ENCODE measurements at places on chromosomes 11 and 22.

DNA sequence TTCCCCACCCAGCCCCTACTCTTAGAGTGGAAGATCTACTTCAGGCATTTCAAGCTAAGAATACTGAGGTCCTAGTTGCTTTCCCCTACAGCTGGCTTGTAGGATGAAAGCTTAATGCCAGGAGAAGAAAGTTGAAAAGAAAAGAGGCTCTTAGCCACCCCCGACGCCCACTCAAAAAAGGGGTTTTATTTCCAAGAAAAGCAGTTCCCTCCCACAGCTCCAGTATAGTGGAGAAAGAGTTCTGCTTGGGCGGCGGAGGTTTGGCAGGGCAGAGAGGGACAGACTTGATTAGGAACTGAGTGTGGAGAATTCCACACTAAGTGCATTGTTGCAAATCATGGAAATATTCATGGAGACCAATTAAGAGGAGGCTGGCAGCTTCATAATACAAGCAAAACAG lies 470.9 kb downstream of the ETS1 start:
- DNase-seq: no peak

GRCh38 chr11:35190804-35191348 lies 51.9 kb downstream of the CD44 start:
- DNase-seq: no peak

DNA sequence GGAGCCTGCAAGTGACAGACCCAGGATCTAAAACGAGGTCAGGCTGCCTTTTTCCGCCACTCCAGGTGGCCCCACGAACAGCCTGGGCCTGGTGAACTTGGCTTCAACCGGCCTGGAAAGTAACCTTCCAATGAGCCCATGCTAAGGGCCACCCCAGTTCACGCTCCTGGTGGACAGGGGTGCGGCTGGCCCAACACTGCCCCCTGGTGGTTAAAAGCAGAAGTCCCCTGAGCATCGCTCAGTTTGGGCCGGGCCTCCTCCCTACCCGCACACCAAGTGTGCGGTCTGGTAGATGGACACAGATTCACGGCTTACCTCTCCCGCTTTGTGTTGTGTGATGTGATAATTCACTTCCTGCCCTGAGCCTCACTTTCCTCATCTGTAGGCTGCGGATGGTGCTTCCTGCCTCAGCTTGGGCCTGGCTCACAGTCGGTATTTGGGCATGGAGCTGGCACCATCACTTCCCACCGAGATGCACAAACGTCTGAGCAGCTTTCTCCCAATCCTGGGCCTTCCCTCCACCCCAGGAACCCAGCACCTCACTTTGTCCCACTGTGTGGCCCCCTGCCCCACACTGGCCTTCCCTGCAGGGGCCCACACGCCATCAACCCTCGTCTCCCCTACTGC lies 13.7 kb upstream of the SEC14L3 start:
- DNase-seq: no peak

- DNase-seq: no peak
Measured at GRCh38 chr11:124551189-124551588, 7.7 kb upstream of the OR8B12 start.

GRCh38 chr22:30421695-30422480 lies 3.7 kb upstream of the MTFP1 start:
- no peak for DNase-seq

DNA sequence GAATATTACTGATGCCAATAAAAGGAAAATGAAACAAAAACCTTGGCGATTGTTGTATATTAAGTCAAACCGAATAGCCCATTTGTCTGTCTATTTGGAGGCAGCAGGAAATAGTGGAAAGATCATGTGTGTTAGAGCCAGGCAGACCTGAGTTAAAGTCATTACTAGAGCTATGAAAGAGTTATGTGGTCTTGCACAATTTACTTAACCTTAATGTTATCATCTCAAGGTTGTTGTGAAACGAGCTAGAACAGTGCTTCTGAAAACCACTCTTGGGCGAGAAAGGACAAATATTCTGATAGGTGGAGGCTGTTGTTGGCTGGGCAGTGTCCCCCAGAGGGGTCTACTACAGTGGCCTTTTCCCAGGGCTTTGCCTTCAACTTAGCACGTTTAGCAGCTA lies 60.0 kb upstream of the NUP160 start:
- DNase-seq: peak; percentile 84

DNA sequence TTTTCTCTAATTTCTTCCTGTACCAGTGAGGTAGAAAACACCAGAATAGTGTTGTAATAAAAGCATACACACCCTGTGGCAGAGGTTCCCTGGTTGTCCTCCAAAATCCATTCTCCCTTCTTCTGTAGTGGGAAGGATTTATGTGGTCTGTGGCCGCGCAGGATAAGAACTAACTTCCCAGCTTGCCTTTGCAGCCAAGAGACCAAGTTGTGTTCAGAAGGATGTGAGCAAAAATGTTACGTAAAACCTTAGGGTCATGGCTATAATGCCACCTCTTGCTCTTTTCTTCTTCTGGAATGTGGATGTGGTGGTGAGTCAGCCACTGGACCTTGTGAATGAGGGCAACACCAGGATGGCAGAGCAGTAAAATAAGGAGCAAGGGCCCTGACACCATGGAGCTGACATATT lies 28.4 kb downstream of the CCDC90B start:
- DNase-seq: peak; percentile 88

DNA sequence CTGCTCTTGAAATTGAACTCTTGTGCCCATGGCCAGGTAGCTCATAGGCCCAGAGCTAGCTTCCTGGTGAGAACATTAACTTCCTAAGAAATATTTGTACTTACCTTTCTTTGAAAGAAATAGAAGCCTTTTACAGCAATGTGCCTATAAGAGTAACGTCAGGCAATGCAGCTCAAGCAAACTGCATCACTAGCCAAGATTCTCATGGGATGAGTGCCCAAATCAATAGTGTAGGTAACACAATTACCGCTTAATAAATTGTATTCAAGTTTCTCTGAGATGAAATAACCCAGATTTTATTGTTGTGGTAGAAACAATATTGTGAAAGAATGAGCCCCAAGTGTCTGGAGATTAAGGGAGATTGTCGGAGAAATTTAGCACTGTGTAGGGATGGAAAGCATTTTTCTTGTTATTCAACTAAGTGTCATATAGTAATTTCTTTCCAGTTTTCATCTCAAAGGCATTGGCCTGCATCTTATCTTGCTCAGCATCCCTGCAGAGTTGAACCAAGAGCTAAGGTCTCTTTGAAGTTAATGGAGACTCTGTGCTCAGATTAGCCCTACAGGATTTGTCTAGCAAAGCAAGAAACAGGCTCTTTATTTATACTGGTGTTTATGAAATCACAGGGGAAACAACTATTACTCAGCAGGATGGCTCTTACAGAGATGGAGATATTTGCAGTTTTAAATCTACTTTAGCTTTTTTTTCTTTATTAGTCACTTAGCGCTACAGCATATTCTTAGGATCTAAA lies 321.0 kb upstream of the PDGFD start:
- no peak for DNase-seq

DNA sequence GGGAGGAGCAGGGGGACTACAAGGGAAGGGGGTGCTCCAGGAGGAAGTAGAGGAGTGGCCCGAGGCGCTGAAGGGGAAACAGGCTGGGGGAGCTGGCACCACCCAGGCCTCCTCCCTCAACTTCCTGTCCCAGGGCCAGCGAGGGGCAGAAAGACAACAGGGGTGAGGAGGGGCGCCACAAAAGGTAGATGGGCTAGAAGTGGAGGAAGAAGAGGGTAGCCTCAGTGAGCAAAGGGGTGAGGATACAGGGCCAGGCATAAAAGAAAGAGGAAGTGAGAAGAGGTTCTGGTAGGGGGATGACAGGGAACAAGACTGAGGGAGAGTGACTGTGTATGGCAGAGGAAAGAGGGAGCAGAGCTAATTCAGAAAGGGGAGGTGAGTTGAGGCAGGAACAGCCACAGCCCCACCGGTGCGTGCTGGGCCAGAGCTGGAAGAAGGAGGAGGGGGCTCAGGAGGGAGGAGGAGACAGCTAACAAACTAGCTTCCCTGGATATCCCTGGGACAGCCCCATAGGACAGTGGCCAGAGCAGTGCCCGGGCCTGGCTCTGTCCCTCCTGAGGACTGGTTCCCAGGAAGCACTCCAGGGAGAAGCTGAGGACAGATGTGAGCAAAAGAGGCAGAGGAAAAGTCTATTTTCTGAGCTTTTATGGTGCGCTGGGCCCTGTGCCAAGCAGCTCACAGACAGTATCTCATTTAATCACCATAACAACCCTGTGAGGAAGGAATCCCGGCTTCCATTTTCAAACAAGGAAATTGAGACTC lies 8.5 kb downstream of the DCHS1 start:
- DNase-seq: no peak

DNA sequence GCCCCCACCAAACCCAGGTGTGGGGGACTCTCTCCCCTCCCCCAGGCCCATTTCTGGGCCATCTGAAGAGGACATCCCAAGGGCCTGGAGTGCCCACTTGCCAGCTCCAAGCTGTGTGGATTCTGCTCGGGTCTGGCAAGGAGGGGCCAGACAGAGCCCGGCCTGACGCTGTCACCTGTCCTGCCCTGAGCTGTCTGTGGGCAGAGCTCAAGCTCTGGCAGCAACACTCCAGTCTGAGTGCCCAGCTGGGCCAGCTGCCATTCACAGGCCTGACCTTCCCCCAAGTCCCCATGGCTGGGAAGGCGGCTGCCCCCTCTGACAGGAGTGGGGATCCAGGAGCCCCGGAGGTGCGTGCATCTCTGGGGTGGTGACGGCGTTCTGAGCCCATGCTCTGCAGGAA lies 6.2 kb upstream of the PIM3 start:
- no peak for DNase-seq

- no peak for DNase-seq
Measured at GRCh38 chr11:128483211-128483788, 104.1 kb downstream of the ETS1 start.

- DNase-seq: no peak
Measured at GRCh38 chr11:57499983-57500461, 15.5 kb downstream of the SLC43A1 start.

GRCh38 chr11:72856551-72857345 lies 42.5 kb downstream of the ATG16L2 start:
- no peak for DNase-seq

DNA sequence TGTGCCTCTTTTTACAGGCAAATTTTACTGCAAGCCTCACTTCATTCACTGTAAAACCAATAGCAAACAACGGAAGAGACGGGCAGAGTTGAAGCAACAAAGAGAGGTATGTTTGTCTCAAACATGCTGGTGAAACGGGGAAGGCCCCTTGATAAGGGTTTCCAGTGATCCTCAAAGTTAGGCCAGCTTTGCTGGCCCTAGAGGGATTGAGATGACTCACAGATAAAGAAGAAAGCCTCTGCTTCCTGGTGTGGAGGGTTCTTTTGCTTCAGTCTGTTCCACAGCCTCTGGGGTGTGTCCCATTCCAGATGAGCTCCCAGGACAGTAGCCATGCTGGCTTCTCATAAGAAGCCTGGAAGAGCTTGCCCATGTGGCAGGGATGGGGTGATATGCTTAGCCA lies 118.9 kb upstream of the PARVA start:
- DNase-seq: peak; percentile 72

- DNase-seq: no peak
Measured at GRCh38 chr11:130582981-130583380, 134.5 kb downstream of the ADAMTS15 start.

GRCh38 chr11:108734956-108735559 lies 70.2 kb downstream of the DDX10 start:
- DNase-seq: no peak

GRCh38 chr11:16999116-16999515 lies 15.1 kb downstream of the PLEKHA7 start:
- DNase-seq: no peak

DNA sequence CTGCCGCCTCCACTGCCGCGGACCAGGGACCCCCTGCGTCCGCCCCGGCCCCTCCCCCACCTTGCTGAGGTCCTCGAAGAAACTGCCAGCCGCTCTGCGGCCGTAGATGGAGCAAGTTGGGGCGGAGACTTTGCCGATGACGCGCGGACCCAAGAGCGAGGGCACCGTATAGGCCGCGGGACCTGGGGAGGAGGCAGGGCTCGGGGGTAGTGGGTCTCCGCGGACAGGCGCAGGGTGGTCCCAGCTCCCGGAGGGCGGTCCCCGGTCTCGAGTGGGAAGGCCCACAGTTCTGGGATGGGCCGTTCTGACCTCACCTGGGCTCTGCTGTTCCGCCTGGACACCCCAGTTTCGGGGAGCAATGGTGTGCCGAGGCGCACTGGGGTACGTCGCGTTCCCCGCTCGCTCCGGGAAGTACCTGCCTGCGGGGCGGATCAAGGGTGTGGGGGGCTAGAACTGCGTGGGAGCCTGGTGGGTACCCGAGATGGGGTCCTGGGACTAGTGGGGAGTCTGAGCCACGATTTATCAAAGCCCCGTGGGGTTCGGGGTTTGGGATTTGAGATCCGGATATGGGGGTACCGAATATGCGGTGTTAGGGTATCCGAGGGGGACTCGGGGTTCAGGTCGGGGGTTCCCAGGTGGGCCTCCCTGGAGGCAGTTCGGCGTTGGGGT lies 1.2 kb upstream of the TYMP start:
- DNase-seq: peak; percentile 81

DNA sequence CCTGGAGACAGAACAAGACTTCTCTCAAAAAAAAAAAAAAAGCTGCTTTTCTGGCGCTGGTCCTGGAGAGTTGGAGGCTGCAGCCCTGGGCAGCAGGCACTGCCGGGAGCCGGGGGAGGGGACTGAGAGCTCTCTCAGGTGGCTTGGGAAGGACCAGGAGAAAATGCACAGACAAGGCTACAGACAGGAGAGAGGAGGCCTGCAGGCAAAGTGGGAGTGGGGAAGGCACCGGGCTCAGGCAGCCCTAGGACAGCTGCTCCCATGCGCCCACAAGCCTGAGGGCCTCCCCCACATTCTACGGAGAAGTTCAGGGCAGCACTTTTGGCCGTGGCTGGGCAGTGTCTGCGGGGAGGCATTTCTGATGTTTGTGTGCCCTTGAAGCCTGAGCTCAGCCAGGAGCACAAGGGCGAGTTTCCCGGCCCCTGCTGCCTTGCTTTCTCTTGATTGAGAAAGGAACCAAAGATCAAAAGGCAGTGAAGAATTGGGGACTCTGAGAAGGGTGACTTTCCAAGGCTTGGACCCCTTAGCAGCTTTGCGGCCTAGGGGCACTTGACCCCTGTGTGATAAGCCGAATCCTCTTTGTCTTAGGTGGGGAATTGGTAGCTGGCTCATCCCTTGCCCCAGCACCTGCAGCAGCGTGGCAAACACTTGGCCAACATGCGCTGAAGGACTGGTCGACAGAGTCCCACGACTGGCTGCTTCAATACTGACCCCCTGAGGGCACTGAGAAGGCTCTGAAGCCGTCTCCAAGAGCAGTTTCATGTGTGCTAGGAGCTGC lies 35.3 kb downstream of the PPM1F start:
- no peak for DNase-seq

Data from NCI-H226 (cell line).